Glomerular endothelial cell (primary cell): ENCODE measurements at places on chromosomes 4 and X. TPM values are rescaled to one million over a fixed set of nuclear protein-coding genes. Genes with fewer than 3 reads are reported as not detected.

The ADAD1 gene
- total RNA-seq, result not detected in 2 replicates

The PDCL2 gene
- not detected in 2 replicates for total RNA-seq

The SCML2 gene
- 0.58 and 1.5 TPM in 2 replicates for total RNA-seq

The ERVMER34-1 gene
- 0.15 and 0.23 TPM in 2 replicates for total RNA-seq

The GLRA2 gene
- total RNA-seq, result not detected in 2 replicates

The KIF4A gene
- 4.5 and 6.3 TPM in 2 replicates for total RNA-seq

The PFKFB1 gene
- not detected in 2 replicates for total RNA-seq

The PCSK1N gene
- total RNA-seq, result 1.5 and 8.9 TPM in 2 replicates

The C1GALT1C1 gene
- 42.0 and 60.4 TPM in 2 replicates for total RNA-seq

The ATP8A1 gene
- total RNA-seq, result 2.0 and 9.7 TPM in 2 replicates

The SSX3 gene
- not detected in 2 replicates for total RNA-seq

The USP51 gene
- total RNA-seq, result 0.92 and 0.93 TPM in 2 replicates

The PAGE1 gene
- not detected in 2 replicates for total RNA-seq

The PTCHD1 gene
- 0.12 and 0.19 TPM in 2 replicates for total RNA-seq

The MSX1 gene
- total RNA-seq, result 6.6 and 13.0 TPM in 2 replicates

The NPY2R gene
- total RNA-seq, result not detected in 2 replicates

The SPANXN4 gene
- not detected in 2 replicates for total RNA-seq

The ADAM29 gene
- not detected in 2 replicates for total RNA-seq

The PITX2 gene
- total RNA-seq, result not detected in 2 replicates

The MAP7D2 gene
- total RNA-seq, result 0.58 TPM in 2 replicates

The ZGRF1 gene
- 1.6 and 4.4 TPM in 2 replicates for total RNA-seq

The CD38 gene
- total RNA-seq, result 1.6 and 3.2 TPM in 2 replicates

The FRG2 gene
- not detected in 2 replicates for total RNA-seq

The CHRDL1 gene
- total RNA-seq, result 0.58 and 4.0 TPM in 2 replicates

The CXCL8 gene
- total RNA-seq, result 322 and 354 TPM in 2 replicates

The CCDC120 gene
- 2.3 and 5.7 TPM in 2 replicates for total RNA-seq

The MSANTD1 gene
- 0.34 and 0.64 TPM in 2 replicates for total RNA-seq

The SLAIN2 gene
- total RNA-seq, result 18.2 and 51.9 TPM in 2 replicates

The PWWP3B gene
- 0.18 TPM in 1 of 2 replicates, not detected in the other for total RNA-seq

The FAM241A gene
- total RNA-seq, result 14.6 and 15.7 TPM in 2 replicates

The JAKMIP1 gene
- not detected in 2 replicates for total RNA-seq

The HSFX2 gene
- 0.35 TPM in 1 of 2 replicates, not detected in the other for total RNA-seq

The TXK gene
- 0.18 and 0.87 TPM in 2 replicates for total RNA-seq

The GIMD1 gene
- total RNA-seq, result not detected in 2 replicates

The SH3BP2 gene
- 48.0 and 69.8 TPM in 2 replicates for total RNA-seq

The BEX5 gene
- total RNA-seq, result 0.47 TPM in 1 of 2 replicates, not detected in the other

The SPINK2 gene
- total RNA-seq, result not detected in 2 replicates

The SHROOM2 gene
- total RNA-seq, result 41.9 and 46.0 TPM in 2 replicates
